ENCODE measurements at places on chromosomes 3 and 15.
A peak's percentile ranks its signal among the peaks of the same experiment; 100 is the strongest.

GRCh38 chr3:70471464-70472342, 159.3 kb upstream of the MDFIC2 start:
- no peak for DNase-seq

GRCh38 chr15:91469632-91470567, 369.8 kb downstream of the SV2B start:
- DNase-seq: peak; percentile 57

DNA sequence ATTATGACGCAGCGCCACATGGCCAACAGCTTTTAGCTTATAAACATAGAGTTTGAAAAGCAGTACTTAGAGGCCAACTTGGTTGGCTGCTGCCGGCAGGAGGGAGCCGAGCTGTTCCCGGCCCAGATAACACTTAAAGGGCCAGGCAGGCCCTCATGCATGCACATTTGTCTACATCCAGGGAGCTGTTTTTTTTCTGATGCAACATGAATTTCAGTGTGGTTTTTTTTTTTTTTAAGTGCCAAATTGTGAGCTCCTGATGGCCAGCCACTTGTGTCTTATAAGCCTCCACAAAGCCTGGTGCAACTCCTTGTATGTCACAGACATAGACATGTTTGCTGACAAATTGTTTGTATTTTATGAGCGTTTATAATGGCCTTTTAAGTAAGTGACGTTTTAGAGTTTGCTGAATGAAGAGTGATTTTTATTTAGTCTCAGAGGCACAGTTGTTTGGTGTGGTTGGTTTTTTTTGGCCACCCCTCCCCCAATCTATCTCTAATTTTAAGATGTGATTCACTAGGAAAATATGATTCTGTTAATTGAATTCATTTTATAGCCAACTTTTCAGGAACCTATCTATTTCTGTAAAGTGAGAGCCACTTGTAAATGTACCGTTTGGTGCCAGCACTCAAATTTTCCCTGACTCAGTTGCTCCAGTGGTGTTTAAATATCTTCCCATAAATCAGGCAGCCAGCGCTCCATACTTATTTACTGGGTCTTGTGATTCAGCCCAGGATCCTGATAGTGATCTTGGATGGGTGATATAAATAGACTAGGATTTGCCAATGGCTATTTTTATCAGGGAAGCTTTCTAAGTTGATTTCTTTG, 134.3 kb downstream of the VGLL4 start:
- DNase-seq: no peak

DNA sequence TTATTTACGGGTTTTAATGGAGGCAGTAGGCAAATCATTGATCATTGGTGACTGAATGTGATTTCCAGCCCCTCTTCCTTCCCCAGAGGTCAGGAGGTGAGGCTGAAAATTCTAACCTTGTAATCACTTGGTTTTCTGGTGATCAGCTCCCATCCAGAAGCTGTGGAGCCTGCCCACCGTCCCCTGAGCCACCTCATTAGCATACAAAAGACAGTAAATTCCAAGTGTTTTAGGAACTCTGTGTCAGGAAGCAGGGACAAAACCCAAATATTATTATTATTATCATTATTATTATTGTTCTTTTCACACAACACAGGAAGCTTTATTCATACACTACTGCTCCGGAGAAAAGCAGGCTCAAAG, 18.2 kb downstream of the FOXB1 start:
- DNase-seq: no peak

GRCh38 chr3:133805384-133805701, 272 bp upstream of the SRPRB start:
- no peak for DNase-seq

DNA sequence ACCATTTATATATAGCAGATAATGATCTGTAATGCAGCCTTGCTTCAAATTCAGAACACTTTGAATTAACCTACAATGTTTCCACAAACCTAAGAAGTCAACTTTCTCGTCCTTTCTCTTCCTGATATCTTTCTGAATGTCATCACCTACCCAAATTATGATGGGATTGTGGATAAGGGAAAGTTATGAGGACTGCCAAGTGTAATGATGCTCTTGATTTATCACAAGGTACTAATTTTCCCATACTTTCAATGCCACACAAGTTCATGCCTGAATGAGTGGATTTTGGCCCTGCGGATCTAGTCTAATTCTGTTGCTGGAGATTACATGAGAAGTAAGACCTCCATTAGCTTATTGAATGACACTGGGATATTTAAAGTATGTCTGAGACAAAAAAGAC, 82.6 kb upstream of the NANOGP8 start:
- DNase-seq: no peak

DNA sequence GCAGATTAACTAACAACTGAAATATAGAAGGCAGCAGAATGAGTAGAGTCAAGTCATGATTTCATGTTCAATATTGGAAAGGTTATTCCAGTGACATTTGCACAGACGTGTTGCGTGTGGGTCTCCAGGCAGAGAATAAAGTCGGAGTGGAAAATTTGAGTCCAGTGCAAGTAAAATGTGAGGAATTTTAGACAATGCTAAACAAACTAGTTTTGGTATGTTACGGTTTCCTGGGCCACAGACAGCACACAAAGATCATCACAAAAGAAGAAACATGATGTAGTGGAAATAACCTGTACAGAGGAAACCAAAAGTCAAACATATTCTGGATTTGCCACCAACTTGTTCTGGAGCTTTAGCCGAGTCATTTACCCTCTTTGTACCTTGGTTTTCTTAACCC, 367 bp downstream of the OR4F6 start:
- DNase-seq: no peak

DNA sequence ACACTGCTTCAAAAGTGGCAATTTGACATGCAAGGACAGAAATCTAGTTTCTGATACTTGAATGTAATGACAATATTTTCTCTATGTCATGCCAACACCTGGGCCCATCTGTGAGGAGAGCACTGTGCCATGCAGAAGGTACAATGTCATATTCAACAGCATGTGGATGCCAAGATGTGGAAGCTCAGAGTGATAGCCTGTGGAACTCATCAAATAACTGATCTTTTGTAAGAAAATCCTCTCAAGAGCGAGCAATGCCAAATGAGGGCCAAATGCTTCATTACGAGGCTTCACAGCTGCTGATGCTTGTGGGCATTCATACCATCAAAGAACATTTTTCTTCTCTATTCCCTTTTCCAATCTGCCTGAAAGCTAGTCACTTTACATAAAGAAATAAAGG, 95.1 kb downstream of the ROBO1 start:
- no peak for DNase-seq

DNA sequence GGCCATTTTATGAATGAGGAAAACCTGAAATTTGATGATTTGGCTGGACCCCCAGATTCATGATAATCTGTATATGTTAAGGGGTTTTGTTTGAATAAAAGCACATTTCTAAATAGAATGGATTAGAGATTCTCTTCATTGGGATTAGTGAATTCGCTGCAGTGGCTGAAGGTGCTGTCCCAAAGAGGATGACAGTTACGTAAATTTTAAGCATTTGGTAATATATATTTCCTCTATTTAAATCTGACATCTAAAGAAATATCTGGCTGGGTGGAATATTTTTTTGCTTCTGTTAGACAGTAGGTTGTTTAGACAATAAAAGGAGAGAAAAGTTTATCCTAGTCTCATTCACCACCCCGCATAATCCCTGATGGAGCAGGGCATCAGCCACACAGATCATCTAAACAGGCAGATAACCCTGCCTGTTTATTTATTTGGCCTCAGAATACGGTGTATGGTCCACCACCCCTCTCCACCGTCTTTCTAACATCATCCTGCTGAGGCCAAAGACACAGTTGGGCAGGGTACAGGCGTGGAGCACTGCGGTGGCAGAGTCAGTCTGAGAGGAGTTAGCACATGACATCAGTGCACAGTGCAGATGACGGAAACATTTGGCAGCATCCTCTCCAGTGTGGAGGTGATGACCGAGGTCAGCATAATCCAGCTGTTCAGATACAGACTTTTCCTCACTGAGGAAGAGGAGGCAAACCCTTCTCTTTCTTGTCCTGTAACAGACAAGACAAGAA, 20.4 kb upstream of the NFKBIZ start:
- DNase-seq: no peak

- no peak for DNase-seq
Observed at GRCh38 chr3:133303430-133303829, 96.4 kb upstream of the BFSP2 start.

GRCh38 chr3:47716656-47717055, 65.0 kb downstream of the SMARCC1 start:
- DNase-seq: no peak

DNA sequence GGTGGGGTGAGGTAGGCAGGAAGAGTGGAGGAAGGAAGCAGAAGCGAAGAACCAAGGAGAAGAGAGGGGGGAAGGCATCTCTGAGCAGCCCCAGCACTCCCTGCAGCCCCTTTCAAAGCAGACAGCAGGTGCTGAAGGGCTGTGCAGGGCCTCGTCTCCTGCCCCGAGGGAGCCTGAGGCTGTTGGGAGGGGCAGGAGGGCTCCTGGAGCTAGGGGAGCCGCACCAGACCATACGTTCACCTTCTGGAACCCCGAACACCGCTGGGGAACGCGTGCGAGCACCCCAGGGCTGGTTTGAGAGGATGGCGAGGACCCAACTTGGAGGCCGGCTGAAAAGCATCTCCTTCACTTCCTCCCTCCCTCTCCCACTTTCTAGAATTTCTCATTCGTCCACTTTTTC, 259.8 kb downstream of the FAM43A start:
- no peak for DNase-seq

- no peak for DNase-seq
Observed at GRCh38 chr3:123755085-123755484, 129.0 kb downstream of the MYLK start.

Data from stimulated activated CD8-positive, alpha-beta memory T cell treated with anti-CD3 and anti-CD28 coated beads, Interleukin-4, amount 100 ng/mL, for 1 hour (primary cell).